ENCODE measurements at places on chromosomes 4 and X. TPM values are rescaled to one million over a fixed set of nuclear protein-coding genes. Genes with fewer than 3 reads are reported as not detected.

- H3K4me1 ChIP-seq, result no peaks in the 10 kb centered on the region
- H3K27me3 ChIP-seq, result no peaks in the 10 kb centered on the region
- no peak for DNase-seq
- peaks cover 15% of the 10 kb centered on the region for H3K36me3 ChIP-seq
- no peak overlapping the region for H3K4me3 ChIP-seq
Observed at GRCh38 chr4:48431401-48431800, 51.7 kb upstream of the SLC10A4 start.

- no peak for DNase-seq
- no peak overlapping the region for H3K4me3 ChIP-seq
- H3K27ac ChIP-seq, result no peak overlapping the region
- H3K27me3 ChIP-seq, result no peaks in the 10 kb centered on the region
- no peaks in the 10 kb centered on the region for H3K4me1 ChIP-seq
Observed at GRCh38 chrX:93741811-93742210, 67.8 kb downstream of the FAM133A start.

GRCh38 chrX:155026420-155026726, 271 bp upstream of the FUNDC2 start:
- no peak for DNase-seq
- peaks cover 12% of the 10 kb centered on the region for H3K4me1 ChIP-seq
- H3K27ac ChIP-seq, result peak overlapping the region; percentile 89

DNA sequence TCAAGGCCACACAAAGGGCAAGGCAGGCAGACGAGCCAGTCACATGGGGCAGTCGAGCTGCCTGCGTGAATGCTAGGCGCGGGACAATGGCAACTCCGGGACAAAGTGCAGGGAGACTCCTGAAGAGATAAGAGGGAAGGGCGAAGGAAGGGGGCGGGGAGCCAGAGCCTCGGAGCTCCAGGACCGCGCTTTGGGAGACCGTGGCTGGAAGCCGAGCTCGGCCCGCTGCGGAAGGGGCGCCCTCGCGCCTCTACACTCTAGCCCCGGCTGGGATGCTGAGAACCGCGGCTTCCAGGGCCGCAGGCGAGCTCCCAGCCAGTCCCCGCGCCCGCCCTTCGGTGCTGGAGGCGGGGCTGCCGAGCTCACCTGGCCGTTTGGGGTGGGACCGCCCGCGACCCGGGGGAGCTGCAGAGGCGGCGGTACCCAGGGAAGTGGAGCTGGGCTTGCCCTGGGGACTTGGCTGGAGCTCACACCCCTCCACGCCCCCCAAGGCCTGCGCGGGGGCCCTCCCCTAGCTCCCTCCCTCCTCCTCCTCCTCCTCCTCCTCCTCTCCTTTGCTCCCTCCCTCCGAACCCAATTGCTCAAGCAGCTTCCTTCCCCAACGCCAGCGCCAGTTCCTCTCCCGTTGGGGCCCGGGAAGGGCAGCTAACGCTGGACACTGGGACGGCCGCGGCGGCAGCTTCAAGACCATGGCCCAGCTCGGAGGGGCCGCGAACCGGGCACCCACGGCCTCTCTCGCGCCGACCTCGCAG, at the start of gene SOWAHD:
Gene SOWAHD (plus strand): TSS at position 610 of the 752 bp plus-strand sequence. CDS start 80 bp downstream, at position 690.
- no peak for DNase-seq
- H3K36me3 ChIP-seq, result no peaks in the 10 kb centered on the region
- no peaks in the 10 kb centered on the region for H3K27me3 ChIP-seq
- no peak within 1 kb of the TSS for H3K27ac ChIP-seq

DNA sequence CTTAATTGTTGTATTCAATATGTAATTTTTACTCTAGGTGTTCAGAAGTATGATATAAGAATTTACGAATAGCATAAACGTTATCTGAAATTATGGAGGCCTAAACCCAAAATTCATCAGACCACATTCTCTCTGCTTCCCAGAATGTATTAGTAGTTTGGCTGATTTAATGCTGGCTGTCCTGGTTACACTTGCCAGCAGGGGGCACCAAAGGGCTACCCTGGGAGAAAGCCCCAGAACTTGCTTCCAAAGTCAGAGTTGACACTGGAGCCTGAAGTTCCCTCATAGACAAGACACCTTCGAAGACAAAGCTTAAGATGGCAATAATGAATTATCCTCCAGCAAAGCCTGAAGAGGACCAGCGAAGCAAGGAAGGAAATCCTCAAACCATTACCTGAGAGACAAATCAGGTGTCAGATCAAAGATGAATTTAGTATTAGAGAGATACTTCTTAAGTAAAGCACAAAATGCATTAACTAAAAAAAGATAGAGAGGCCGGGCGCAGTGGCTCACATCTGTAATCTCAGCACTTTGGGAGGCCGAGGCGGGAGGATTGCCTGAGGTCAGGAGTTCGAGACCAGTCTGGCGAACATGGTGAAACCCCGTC, 11.3 kb upstream of the ANOS1 start:
- no peak overlapping the region for H3K27ac ChIP-seq
- no peaks in the 10 kb centered on the region for H3K4me1 ChIP-seq
- H3K36me3 ChIP-seq, result no peaks in the 10 kb centered on the region
- peaks cover 4% of the 10 kb centered on the region for H3K27me3 ChIP-seq
- peak; percentile 17 for DNase-seq

GRCh38 chr4:3766036-3766784, at the start of gene ADRA2C:
TSS of gene ADRA2C (plus strand) at chr4:3766385. CDS start at chr4:3766607, 222 bp downstream.
- no peak for DNase-seq
- peaks cover 25% of the 10 kb centered on the region for H3K27me3 ChIP-seq
- no peak within 1 kb of the TSS for H3K27ac ChIP-seq
- peaks cover 4% of the 10 kb centered on the region for H3K36me3 ChIP-seq
- no peaks in the 10 kb centered on the region for H3K4me1 ChIP-seq

Gene KCND1
- total RNA-seq, result 5.6 TPM

Gene FAM53A
- 3.2 TPM for total RNA-seq

Gene SPANXB1
- total RNA-seq, result not detected

Gene ARX
- not detected for total RNA-seq

Gene WDR17
- not detected for total RNA-seq

Gene DMRTC1B
- not detected for total RNA-seq

All from HFFc6 (cell line).